ENCODE measurements at places on chromosomes 16 and 17.

GRCh38 chr16:12613131-12613991 lies 190.3 kb downstream of the CPPED1 start:
- DNase-seq = no peak

GRCh38 chr17:5283571-5284315 lies 1.7 kb downstream of the RABEP1 start:
- DNase-seq = no peak

GRCh38 chr16:88380619-88381018 lies 2.1 kb upstream of the ZNF469 start:
- DNase-seq = no peak

- no peak for DNase-seq
Observed at GRCh38 chr16:842061-842476, 41.5 kb upstream of the GNG13 start.

DNA sequence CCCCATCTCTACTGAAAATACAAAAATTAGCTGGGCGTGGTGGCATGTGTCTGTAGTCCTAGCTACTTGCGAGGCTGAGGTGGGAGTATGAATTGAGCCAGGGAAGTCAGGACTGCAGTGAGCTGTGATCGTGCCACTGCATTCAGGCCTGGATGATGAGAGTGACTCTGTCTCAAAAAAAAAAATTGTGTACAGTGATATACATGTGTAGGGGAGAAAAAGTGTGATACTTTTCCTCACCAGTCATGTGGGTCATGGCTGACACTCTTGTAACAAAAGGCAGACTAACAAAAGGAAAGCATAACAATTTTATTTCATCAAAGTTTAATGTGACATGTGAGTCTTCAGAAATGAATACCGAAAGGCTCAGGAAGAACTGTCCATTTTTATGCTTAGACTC lies 2.0 kb upstream of the ABCC12 start:
- DNase-seq = no peak

DNA sequence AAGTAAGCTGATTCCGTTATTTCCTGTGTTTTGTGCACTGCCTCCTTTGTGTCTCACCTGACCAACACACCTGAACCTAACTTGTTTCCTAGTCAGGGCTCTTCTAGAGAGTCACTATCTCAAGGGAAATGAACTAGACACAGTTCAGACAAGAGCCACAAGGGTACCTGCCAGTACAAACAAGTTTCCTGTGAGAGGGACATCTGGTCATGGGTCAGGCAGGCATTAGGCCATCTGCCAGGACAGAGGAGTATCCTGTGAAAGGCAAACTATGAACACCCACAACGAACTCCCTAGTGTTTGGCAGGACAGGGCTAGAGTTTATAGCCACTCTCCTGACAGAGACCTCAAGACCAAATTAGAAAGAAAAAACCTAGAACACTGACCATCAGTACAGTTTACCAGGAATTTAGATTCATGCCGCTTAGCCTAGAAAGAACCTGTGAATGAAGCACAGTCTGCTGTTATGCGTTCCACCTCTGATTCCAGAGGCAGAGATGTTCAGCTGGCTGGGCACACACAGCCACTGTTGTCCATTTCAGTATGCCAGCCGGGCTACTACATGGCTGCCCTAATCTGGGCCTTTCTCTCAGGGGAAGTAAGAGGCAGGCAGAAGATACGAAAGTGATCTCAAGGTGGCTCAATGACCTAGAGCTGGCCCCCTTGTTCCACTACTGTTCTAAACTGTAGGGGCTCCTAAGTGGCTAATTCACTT lies 20.7 kb upstream of the GLG1 start:
- DNase-seq = no peak

DNA sequence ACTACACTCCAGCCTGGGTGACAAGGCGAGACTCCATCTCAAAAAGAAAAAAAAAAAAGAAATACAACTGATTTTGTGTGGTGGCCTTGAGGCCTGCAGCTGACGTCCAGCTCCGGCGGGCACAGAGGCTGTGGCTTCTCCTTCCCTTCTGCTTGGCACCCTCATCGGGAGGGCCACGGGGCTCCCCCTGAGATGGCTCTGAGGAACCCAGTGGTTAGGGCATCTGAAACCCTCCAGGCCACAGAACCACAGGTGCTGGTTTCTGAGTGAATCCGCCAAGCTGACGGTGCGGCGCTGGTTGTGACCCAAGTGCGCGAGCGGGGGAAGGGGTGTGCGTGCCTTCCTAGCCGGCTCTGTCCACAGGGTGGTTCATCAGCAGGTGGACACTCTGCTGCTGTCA lies 63.4 kb downstream of the LMF1 start:
- no peak for DNase-seq

GRCh38 chr16:52101246-52101645 lies 445.7 kb downstream of the TOX3 start:
- DNase-seq = no peak

DNA sequence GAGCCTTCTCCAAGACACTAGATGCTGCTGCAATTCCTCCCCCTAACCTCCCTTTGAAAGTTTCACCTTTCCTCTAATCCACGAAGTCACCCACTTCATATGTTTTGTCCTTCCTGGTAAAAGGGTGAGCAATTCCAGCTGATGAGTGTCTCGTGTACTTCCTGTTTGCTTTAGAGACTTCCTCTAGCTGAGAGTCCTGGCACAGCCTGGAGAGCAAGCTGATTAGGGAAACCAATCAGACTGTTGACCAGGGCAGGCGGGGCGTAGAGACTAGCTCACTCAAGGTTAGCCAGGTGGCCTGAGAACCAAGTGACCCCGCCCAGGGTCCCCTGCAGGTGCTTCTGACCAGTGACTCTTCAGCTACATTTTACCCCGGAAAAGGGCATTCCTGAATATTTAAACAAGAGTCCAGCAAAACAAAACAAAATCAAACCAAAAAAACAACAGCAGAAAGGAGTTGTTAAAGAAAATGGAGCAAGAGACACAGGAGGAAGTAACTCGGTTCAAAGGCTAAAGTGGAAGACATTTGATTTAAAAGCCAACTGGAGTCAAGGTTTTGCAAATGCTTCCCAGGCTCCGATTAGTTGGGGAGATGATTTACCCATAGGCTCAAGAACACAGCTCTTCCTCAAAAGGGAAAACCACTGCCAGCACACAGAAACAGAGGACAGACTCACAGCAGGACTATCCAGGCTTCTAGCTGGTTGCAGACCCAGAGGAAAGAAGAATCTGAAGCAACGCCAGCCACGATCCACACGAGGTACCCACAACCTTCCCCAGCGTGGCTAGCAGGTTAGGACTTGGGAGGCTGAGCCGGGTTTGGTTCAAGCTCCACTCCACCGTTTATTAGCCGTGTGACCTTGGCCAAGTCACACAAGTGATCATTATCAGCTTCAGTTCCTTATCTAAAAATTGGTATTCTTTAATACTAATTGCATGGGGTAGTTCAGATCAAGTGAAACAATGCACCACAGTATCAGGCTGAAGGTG lies 13.4 kb downstream of the HSPB9 start:
- DNase-seq = no peak

GRCh38 chr17:72423286-72423589 lies 302.4 kb downstream of the SOX9 start:
- DNase-seq = no peak

DNA sequence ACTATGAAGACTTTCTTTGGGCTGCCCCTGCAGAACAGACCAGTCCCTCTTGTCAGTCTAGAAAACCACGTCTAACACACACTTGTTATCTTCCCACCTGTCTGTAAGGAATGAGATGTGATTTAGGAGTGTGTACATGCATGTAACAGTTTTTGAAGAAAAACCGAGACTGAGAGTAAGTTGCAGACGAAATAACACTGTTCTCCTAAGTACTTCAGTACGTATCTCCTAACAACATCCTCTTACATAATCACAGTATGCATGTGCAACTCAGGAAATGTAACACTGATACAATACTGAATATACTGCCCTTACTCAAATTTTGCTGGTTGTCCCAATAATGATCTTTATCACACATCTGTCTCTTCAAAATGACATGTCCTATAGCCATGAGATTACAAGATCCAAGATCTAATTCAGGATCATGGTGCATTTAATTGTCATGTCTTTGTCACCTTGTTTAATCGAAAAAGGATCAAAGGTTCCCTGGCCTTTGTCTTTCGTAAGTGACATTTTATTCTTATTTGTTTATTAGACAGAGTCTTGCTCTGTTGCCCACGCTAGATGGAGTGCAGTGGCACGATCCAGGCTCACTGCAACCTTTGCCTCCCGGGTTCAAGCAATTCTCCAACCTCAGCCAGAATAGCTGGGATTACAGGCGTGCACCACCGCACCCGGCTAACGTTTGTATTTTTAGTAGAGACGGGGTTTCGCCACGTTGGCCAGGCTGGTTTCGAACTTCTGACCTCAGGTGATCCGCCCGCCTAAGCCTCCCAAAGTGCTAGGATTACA lies 25.6 kb downstream of the CREBBP start:
- DNase-seq = no peak

GRCh38 chr16:12120217-12120981 lies 143.9 kb downstream of the SNX29 start:
- DNase-seq = peak; percentile 79

DNA sequence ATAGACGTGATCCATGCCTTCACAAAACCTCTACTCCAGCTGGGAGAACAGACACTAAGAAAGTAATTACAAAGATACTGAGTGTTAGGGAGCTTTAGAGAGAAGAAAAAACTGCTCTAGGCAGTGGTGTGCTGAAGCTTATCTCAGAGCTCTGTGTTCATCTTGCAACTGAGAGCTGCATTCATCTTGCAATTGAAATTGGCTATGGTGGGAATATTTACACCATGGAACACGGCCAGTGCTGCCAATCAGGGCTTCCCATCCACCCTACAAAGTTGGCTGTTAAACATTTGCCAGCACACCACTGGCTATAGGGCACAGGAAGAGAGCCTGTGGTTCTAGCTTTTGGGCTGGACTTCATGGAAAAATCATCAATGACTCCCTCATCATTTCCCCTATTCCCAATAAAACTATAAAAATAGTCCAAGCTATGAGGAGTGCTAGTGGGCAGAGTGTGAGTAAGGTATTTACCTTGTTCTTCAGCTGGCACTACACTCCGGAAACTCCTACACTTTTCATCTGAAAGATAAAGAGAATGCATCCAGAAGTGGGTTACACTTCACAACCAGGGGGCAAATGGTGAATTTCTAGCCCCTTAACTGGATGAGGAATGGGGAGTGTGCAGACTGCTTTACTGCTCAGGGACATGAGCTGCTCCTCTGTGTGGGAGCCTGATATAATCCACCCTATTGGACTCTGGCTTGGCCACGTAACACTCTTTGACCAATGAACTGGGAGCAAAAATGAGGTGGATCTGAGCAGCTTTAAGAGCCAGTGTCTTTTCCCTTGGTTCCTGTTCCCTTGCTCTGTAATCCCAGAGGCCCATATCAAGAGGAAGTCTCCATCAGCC lies 11.6 kb downstream of the GSG1L2 start:
- no peak for DNase-seq

DNA sequence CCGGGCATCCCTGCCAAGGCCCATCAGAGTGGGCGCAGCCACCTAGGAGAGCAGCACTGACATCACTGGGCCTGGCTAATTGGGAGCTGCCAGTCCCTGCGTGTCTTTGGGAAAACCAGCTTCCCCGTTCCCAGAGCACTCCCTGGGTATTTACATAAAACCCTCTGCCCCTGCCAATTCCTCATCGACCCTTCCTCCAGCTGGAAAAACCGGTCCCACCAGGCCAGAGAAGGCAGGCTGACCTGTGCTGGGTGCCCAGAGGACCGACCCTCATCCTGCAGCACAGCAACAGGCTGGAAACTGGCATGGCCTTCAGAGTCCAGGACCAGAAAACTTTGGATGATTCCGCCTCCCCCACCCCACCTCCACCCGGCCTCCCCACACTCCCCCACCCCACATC lies 8.2 kb upstream of the FOXN1 start:
- DNase-seq = no peak

DNA sequence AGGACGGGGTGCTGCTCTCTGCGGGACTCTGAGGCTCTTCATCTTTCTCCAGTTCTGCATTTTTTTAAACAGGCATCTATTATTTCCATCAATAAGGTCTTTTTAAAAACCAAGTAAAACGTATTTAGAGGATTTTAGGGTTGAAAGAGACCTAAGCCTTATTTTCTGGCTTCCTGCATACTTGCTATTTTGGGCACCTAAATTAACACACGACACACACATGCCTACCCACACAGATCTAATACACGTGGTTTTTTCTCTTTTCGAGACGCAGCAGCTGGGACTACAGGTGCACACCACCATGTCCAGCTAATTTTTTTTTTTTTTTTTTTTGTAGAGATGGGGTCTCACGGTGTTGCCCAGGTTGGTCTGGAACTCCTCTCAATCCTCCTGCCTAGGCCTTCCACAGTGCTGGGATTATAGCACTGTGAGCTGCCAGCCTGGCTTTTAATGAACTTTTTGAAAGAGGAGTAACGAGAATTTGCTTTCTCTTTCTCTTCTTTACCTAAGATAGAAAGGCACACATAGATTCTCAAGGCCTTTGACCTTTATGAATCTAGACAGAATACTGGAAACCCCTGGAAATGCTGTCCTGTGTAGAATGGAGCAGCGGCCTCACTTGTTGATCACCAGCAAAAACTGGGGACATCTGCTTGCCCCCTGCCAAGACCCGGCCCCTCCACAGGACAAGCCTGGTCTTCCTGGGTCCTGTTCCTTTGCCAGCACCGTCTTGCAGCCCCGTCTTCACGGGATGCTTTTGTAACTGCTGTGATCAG lies 13.8 kb downstream of the DNAAF8 start:
- DNase-seq = no peak

GRCh38 chr16:11201498-11202259 lies 54.3 kb downstream of the SOCS1 start:
- peak; percentile 68 for DNase-seq

GRCh38 chr16:82603784-82604411 lies 22.9 kb upstream of the CDH13 start:
- DNase-seq = peak; percentile 55

DNA sequence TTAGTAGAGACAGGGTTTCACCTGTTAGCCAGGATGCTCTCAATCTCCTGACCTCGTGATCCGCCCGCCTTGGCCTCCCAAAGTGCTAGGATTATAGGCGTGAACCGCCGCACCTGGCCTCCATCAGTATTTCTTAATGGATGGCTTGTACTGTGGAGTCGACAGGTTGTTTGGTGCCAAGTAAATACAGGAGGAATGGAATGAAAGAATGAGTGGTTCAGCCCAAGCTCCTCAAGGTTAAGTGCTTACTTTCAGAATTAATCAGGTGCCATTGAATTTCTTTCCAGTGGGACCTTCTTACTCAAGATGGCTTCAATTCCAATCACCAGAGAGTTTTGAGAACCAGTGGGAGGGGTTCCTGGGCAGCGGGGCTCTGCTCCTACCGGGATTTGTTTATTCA lies 25.0 kb downstream of the ALOX15 start:
- no peak for DNase-seq

DNA sequence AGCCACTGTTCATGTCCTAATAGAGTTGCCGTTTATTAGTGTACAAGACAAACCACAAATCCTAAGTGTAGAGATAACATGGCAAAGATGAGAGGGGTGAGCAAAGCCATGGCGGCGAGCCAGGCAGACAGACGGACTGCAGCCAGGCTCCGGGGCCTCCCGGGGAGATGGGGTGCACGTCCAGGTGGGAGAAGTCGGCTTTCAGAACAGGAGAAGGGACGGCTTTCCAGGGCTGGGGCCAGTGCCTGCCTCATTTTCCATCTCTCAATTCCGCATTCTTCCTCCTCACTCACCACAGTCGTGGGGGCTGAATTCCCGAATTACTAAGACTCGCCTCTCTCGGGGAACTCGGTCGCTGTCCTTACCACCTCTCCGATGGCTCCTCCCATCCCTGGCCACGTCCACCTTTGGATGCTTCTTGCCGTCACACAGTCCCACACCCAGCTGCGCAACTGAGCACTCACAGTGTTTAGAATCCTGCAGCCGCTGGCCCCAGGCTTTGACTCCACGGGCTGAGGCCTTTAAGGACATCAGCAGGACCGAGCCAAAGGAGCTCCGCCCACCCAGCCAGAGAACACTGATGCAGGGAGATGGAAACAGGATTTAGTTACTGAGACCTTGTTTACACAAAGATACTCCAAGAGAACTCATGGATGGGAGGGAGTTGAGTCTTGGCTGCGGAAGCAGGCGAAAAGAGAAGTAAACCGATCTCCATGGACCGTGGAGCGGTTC lies 59.7 kb downstream of the RNF112 start:
- no peak for DNase-seq
